ENCODE measurements at places on chromosomes 7 and 10.

DNA sequence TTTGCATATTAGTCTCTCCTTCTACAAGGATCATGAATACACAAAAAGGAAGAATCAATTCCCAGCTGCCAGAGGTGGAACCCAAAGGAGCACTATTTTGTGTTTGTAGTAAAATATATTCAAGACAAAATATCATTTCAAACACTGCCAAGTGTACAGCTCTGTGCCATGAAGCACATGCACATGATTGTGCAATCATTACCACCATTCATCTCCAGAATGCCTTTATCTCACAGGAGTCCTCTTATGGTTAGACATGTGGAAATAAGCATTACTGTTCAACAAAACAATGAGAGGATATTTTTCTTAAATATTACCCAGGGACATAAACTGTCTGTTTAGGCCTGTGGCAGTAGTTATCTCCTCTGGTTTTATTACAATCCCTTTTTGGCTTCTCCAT lies 151.4 kb upstream of the PPP1R3A start:
- no peak for DNase-seq

- peak; percentile 54 for DNase-seq
Measured at GRCh38 chr10:105837951-105838350, 1196.9 kb downstream of the SORCS3 start.

DNA sequence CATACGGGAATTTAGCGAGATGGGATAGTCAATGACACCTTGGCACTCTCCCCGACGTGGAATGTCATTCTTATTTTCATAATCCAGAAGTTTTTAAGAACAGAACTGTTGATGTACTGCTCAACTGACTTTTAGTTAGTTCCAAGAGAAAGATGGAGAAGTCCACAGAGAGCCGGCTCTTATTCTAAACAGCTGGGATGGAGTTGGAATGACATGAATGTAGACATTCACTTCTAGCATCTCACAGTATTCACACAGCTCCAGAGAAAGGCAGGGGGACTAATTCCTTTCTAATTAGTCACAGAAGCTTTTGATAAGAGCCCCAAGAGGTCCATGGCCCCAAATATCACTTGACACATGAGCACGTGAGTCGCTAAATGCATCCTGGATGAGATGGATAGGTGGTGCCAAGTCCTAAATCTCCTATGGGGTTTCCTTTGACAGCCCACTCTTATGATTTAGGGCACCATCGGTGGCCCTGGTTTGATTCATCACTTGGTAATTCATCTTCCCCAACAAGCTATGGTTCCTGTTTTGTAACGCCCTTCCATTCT lies 420.3 kb upstream of the AUTS2 start:
- DNase-seq = peak; percentile 50

DNA sequence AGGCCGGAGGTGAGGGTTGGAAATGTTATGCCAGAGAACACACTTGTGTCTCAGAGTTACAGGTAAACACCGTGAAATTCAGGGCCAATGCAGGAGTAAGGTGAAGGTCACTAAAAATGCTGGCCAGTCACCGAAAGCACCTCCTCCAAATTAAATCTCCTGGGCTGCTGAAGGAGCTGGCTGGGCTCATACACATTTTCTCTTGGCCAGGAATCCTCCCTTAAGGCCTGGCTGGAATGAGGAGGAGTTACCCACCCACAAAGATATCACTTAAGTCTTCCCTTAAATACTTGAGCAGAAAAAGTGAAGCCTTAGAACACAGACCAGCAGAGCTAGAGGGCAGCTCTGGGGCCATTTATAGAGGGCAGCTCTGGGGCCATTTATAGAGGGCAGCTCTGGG lies 46.3 kb downstream of the HTRA1 start:
- DNase-seq = no peak

GRCh38 chr10:3605882-3606281 lies 179.1 kb downstream of the KLF6 start:
- DNase-seq = no peak

DNA sequence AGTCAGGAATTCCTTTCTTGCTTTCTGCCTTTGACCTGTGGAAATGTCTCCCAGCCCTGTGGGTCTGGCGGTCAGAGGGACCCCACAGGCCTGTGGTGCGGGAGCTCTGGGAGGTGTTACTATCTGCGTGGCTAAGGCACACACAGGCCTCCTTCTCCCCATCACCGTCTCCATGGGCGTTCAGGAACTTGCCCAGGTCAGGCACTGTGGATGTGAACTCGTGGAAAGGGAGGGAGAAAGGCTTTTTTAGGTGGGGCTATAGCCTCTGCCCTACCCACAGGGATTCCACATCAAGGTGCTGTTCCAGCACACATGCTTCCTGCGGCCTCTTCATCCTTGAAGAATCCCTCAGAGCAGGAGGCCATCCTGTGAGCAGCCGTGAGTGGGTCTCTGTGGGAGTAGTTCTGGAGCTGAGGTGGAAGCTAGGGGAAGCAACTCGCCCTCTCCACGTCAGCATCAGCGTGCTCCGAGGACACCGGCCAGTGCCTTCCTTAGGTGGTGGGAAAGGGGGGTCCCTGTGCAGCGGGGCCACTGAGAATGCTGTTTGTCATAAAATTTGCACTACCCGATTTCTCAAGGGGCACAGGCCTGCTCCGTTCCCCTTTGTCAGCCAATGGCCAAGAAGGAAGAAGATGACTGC lies 7.5 kb upstream of the ATP6V0E2 start:
- DNase-seq = no peak

- no peak for DNase-seq
Measured at GRCh38 chr10:21599582-21599981, 65.5 kb downstream of the MLLT10 start.

- DNase-seq = no peak
Measured at GRCh38 chr10:32988604-32989003, 30.6 kb upstream of the ITGB1 start.

DNA sequence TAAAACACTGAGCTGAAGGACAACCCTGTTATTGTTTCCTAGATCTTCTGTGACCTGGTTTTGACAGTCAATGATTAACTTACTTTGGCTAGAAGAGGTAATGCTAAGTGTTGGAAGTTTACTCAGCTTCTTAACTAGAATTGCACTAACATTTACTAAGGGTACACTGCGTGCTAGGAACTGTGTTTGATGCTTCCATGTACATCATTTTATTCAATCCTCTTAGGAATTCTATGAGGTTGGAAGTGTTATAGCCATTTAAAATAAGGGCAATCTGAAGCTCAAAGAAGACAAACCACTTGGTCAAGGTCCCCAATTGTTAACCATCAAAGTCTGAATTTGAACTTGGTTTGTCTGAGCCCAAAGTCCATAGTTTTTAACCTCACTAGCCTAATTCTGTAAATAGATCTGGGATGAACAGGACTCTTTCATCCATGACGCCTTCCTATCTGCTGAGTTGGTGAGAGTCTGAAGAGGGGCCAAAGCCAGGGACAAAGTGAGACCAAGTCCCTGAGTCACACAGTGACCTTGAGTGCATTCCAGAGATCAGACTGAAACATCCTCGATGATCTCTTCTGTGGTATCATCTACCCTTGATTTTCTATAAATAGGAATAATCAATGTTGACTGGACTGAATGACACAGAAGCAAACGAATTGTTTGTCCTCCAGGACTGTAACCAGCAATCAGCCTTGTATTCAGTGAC lies 29.2 kb upstream of the ZNRF2 start:
- DNase-seq = no peak

DNA sequence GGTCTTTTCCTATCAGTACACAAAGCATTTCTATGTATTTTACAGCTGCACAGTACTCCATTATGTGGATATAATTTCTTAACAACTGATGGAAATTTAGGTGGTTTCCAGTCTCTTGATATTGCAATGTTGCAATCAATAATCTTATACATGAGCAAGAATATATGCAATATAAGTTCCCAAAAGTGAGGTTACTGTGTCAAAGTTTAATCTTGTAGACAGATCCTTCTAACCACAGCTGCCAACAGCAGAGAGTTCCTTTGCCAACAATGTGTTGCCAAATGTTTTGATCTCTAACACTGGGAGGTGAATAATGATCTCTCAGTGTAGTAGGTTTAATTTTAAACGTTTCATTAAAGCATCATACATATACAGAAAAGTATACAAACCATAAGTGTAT lies 54.5 kb downstream of the CUL2 start:
- DNase-seq = peak; percentile 11

- no peak for DNase-seq
Measured at GRCh38 chr7:21084286-21084685, 297.6 kb upstream of the SP8 start.

DNA sequence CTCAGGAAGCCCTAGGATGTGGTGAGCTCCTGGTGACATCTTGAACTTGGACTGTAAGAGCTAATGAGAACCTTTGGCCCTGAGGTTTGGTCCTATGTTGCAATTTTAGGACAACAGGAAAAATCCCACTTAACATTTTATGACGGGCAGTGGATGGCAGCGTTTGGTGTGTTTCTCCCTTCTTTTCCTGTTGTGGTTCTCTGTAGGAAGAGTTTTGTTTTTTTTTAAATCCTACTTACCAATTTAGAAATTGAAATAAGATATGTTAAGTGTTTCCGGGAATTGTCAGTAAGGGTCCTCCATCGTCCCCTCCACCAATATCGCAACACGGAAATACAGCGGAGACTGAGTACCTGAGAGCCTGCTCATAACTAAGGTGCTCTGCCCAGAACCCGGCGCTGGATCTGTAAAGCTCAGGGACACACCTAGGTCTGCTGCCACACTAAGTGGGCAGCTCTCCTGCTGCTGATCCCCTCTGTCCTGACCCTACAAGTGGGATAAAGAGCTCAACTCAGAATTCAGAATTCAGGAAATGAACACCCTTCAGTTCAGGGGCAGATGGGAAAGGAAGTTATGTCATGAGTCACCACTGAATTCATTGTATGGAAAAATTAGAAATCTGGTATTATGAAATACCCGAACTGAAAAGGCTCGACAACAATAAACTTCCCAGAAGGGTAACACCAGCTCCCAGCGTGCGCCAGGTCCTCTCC lies 9.1 kb upstream of the PROSER2 start:
- DNase-seq = no peak

DNA sequence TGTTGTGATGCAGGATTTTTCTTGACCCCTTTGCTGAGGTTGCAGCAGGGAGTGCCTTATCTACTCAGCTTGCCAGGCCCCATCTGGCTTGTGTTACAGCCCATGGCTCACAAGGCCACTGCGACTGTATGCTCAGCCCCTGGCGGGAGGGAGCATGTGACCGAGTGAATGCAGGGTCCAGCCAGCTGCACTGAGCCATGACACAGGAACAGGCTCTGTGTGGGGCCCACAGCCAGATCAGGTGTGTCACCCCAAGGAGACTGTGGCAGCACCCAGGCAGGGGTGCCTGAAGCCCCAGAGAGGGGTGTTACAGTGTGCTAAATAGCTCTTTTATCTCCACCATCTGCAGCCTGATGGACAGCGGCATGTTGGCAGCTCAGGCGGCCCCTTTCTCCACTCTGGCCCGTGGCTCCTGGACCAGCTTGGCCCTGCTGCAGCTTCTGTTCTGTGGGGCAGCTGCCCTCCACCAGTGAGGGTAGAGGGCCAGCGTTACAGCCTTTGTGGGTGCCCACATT lies 2.6 kb upstream of the PCBD1 start:
- no peak for DNase-seq

GRCh38 chr7:17678896-17679295 lies 261.4 kb downstream of the SNX13 start:
- DNase-seq = no peak

DNA sequence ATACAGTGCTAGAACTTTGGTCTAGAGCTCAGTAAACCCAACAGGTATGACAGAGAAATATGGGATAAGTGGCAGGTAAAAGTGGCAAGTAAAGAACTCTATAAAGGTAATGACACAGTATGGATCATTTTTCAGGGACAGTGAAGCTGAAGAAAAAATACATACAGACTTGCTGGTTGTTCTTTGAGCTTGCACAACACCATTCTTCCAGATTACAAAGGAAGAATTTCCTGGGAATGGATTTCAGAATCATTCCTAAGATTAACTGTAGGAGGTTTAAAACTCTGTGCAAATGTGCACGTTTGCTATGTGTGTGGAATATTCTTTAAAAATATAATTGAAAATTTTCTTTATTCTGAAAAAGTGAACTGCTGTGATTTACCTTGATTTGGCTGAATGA lies 36.0 kb downstream of the PHF14 start:
- DNase-seq = no peak

GRCh38 chr7:8040768-8041369 lies 72.3 kb downstream of the GLCCI1 start:
- no peak for DNase-seq

DNA sequence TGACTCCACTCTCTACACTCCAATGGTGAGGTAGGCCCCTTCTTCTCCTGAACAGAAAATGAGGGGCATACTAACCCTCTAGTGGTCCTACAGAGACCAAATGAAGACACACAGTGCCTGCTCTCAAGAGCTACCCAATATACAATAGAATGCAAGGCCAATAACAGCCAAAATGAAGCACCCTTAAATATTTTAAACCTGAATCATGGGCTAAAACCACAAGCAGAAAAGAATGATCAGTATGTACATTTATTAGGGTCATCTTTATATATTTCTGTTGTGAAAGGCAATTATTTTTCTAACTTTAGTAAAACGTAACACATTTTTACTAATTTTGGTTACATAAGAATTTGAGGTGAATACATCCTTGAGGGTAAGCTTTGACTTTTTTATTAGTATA lies 49.9 kb upstream of the COL1A2 start:
- DNase-seq = peak; percentile 33

DNA sequence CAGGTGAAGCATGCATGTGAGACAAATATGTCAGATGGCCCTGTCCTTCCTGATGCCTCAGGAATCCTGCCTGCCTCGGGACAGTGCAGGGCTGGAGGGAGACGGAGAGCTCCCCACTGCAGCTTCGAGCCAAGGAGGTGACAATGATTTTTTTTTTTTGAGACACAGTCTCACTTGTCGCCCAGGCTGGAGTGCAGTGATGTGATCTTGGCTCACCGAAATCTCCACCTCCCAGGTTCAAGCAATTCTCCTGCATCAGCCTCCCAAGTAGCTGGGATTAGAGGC lies 68.8 kb downstream of the OAT start:
- no peak for DNase-seq

- DNase-seq = no peak
Measured at GRCh38 chr7:146510088-146510680, 393.6 kb downstream of the CNTNAP2 start.

DNA sequence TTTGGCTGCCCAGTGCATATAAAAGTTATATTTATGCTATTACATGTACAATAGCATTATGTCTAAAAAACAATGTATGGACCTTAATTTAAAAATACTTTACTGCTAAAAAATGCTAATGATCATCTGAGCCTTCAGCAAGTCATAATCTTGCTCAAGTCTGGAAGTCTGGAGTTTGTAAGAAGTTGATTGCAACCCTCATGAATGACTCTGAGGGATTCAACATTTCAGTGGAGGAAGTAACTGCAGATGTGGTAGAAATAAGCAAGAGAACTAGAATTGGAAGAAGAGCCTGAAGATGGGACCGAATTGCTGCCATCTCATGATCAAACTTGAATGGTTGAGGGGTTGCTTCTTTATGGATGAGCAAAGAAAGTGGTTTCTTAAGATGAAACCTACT lies 13.0 kb upstream of the ADAMTS14 start:
- DNase-seq = no peak

- peak; percentile 63 for DNase-seq
Measured at GRCh38 chr10:124875596-124875995, 66.3 kb upstream of the ZRANB1 start.

GRCh38 chr10:90913774-90914420 lies 7.0 kb downstream of the ANKRD1 start:
- peak; percentile 34 for DNase-seq

GRCh38 chr10:33142295-33142694 lies 184.3 kb upstream of the ITGB1 start:
- DNase-seq = no peak

Data from astrocyte of the hippocampus (primary cell).